ENCODE measurements at places on chromosomes 7 and 10. TPM values are rescaled to one million over a fixed set of nuclear protein-coding genes. Genes with fewer than 3 reads are reported as not detected.

INA gene
- not detected for total RNA-seq

FEZF1 gene
- not detected for total RNA-seq

ASB10 gene
- not detected for total RNA-seq

MRC1 gene
- not detected for total RNA-seq

DNA sequence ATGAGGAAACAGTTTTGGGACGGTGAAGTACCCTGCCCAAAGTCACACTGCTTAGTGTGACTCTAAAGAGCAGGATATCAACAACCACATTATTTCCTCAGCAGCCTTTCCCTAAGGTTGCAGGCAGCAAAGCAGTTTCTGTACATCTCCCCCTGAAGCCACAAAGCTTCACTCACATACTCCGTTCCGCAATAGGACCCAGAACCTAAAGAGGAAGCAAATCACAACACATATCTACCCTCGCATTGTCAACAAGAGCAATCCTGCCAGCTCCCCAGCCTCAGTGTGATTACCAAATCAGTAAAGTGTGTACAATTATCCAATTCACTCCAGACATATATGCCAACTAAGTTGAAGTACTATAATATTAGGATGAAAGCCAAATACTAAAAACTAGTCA lies 30.8 kb downstream of the VAX1 start:
- DNase-seq = no peak

DNA sequence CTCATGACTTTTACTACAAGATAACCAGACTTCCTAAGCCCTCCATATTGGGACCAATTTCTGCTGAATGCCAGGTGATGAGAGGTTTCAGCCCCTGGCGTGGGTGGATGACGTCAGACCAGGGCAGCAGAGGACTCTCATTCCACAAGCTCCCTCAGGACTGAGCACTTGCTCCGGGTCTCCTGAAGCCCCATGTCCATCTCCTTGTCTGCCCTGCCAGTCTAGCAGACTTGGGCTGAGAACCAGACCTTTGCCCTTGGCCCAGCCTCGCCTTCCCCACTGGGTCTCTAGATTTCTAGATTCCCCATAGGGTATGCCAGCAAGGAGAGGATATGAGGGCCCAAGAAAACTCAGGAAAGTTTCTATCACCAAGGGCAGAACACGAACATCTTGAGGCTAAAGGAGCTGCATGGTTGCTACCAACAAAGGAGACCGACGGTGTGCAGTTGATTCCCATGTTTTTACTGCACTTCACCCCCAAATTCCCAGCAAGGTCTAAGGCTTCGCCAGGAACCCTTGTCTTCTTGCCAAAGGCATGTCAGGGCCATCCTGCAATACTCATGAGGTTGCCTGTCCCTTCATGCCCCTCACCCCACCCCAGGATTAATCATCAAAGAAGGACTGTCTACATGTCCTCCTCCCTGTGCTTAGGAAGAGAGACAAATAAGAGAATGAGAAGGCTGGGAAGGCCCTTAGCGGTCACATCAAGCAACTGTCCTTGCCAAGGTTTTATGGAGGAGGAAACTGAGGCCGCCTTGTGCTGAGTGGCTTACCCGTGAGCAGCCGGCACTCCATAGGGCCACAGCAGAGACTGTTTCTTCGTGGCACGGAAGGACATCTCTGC lies 96.5 kb upstream of the MACROH2A2 start:
- DNase-seq = no peak

DNA sequence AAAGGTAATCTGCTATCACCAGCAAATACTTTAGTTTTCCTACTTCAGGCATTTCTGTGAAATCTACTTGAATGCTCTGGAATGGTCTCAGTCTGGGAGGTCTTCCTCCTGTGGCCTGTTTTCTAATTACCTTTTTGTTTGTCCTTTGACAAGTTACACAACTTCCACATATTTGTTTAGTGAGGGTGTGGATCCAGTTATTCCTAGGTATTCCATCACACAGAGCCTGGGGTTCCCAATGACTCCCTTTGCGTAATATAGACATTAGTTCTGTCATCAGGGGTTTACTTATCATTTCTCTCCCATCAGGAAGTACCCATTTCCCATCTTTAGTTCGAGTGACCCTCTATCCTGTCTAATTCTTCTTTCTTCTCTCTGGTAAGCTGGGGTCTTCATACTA lies 28.1 kb upstream of the ELOVL3 start:
- DNase-seq = no peak

- no peak for DNase-seq
These were observed 120.8 kb downstream of the CDH23 start for GRCh38 chr10:71517298-71518169.

GRCh38 chr7:14332155-14332554 lies 342.7 kb upstream of the ETV1 start:
- DNase-seq = peak; percentile 34

DNA sequence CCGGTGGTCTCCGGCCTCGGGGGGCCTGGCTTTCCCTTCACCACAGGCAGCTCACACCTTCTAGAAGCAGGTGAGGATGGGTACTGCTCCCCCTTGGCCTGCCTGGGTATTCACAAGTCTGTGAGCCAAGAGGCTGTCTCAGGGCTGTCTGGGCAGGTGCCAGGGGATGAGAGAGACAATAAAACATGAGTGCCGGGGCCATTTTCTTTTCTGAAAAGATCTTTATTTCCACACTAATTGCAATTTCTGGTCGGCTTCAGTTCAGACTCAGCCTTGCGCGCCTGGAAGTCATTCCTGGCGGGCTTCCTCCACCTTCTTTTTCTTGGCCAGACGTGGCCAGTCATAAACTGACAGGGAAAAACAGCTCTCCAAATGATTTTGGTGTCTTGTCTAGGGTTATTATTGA lies 171.2 kb downstream of the ARHGAP12 start:
- DNase-seq = no peak

GRCh38 chr10:22473044-22473443 lies 127.7 kb downstream of the SPAG6 start:
- DNase-seq = peak; percentile 32

- DNase-seq = no peak
These were observed 32.5 kb downstream of the NUB1 start for GRCh38 chr7:151374139-151374538.

DNA sequence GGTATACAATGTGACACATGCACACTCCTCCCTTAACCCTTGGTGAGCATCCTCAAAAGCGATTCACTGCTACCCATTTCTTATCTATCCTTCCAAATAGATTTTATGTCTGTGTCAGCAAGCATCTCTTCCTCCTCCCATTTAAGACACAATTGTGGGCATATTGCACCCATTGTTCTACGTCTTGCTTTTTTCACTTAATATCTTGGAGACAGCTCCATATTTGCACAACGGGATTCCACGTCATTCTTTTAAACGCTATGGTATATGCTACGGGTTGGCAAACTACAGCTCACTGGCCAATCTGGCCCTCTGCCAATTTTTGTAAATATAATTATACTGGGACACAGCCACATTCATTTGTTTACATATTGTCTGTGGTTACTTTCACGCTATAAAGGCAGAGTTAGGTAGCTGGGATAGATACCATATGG lies 88.6 kb downstream of the RNF216 start:
- peak; percentile 72 for DNase-seq

DNA sequence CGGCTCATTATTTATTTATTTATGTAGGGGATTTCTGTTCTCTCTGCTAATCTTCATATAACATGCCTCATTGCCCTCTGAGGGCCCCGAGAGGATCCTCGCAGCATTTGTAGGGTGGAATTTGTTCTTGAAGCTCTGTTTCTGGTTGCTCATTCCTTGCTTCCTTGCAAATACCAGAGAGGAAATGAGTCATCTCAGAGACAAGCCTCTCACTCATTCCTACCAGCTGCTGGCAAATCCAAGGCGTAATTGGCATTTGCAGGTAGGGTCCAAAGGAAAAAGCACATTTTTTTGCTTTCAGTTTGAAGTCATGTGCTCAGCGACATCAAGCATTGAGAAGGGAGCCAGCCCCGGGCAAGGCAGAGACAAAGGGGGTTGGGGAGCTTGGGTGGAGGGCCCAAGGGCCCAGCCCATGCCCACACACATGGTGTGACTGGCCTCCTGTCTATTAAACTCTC lies 501.6 kb downstream of the GALNT17 start:
- DNase-seq = peak; percentile 100

GRCh38 chr10:15168291-15168785 lies at the start of gene NMT2:
NMT2 (minus strand) TSS chr10:15168693; CDS start chr10:15168612, 81 bp downstream.
- DNase-seq = peak; percentile 79

GRCh38 chr7:11506417-11506816 lies 325.6 kb downstream of the THSD7A start:
- no peak for DNase-seq

DNA sequence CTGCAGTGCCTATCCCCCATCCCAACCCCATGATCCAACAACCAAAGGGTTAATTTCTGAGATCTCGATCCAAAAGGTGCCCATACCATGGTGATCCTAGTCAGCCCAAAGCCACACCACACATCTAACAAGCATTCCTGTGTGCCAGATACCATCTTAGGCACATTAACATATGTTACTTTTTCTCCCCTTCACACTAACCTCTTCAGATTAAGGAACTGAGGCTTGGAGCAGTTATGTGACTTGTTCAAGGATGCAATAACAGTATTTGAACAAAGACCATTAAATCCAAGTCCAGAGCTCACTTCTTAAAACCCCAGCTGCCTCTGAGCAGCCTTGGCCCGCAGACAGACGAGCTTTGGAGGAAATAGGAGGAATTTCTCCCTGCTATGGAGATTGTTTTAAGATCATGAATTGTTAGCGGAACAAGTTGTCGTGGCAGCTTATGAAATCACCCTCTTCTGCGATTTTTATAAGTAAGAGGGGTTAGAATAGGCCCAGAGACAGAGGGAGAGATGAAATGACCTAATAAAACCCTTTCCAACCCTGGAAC lies 327.2 kb downstream of the KCNMA1 start:
- DNase-seq = no peak
